Omental fat pad (tissue), 4 donors: ENCODE measurements at places on chromosomes 1 and 21. TPM values are rescaled to one million over a fixed set of nuclear protein-coding genes. Genes with fewer than 3 reads are reported as not detected.

STUM gene
- total RNA-seq = 1.9 TPM

GRCh38 chr1:226688056-226688748 lies 50.9 kb downstream of the ITPKB start:
- DNase-seq = no peak

GBP7 gene
- not detected for total RNA-seq

- no peak for DNase-seq
These were observed 4.9 kb upstream of the B4GALT3 start for GRCh38 chr1:161182214-161182613.

SPRR5 gene
- total RNA-seq = not detected

DNA sequence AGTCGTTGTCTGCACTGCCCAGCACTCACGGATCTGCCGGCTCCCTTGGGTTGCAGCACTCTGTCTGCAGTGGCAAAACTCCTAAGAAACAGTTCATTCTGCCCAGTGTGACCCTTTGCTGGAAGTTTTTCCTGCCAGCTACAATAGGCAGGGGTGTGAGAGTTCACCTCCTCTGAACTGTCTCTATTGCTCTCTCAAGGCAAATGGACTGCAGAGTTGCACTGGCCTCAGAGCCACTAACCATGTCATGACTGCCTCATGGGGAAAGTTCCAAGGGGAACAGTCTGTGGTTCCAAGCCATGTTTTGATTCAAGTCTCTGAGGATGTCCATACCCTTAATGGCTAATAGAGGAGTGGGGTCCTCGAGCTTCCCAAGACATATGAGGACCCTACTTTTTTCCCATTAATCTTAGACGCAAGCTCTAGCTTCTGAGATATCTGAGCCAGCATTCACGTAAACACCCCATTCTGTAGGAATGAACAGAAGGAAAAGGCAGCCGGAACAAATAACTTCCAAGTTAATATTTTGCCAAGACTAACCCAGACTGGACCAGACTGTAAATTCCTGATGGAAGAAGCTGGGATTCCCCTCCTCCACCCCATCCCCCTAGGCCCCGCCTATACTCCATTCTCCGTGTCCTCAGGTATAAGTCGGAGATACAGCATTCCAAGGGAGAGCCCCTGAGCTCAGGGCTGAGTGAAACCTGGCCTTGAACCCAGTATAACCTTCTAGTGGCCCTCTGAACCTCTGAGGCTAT lies 93.8 kb upstream of the AKT3 start:
- no peak for DNase-seq

DNA sequence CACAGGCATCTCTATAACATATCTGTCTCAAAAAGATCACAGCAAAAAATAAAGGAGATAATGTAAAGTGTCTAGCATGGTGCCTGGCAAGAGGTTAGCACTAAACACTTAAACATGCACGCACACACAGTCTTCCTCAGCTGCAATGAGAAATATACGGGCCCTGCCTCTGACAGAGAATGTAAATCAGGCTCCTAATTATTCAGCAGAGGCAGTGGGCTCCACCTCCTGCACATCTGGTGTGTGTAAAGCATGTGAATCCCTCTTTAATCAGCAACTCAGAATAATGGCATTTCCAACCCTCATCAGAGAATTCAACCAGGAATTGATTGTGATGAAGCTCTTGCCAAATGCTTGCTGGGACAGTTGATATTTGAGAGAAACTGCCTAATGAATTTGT lies 85.6 kb upstream of the KCNA3 start:
- DNase-seq = no peak

DNA sequence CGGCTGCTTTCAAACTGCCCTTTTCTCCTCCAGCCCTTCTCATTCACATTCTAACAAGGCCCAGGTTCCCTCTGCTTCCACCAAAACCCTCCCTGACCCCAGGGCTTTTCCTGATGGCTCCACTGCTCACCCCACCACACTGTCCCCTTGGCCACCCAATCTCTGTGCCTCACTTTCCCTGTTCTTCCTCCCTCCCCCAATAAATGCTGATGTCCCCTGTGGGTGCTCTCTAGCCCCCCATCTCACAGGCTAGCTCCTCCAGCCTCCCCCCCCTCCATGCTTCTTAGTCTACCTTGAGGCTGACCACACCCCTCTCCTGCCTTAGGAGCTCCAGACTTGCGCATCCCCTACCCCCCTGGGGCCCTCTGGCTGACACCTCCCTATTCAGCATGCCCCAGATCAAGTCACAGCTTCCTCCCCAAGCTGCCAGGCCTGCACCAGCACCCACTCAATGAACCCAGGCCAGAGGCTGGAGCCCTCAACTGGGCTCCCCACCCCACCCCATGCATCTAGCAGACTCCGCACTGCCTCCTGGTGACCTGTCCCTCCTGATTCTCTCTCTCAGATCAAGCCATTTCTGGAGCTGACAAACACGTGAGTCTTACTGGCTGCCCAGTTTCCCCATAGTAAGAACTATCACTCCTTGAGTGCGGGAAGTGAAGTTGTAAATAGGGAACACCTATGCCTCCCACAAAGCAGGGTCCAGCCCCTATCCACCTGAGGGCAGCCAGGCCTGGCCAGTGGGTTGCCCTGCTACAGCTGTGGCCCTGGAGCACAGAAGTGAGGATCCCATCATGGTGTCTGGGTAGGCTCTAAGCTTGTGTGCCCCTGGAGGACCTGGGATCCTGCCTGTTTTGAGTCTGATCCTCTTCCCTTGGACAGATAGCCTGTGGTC lies 117.9 kb downstream of the DMRTB1 start:
- DNase-seq = no peak

HAO2 gene
- total RNA-seq = not detected

ORC1 gene
- total RNA-seq = 1.1 TPM

DNA sequence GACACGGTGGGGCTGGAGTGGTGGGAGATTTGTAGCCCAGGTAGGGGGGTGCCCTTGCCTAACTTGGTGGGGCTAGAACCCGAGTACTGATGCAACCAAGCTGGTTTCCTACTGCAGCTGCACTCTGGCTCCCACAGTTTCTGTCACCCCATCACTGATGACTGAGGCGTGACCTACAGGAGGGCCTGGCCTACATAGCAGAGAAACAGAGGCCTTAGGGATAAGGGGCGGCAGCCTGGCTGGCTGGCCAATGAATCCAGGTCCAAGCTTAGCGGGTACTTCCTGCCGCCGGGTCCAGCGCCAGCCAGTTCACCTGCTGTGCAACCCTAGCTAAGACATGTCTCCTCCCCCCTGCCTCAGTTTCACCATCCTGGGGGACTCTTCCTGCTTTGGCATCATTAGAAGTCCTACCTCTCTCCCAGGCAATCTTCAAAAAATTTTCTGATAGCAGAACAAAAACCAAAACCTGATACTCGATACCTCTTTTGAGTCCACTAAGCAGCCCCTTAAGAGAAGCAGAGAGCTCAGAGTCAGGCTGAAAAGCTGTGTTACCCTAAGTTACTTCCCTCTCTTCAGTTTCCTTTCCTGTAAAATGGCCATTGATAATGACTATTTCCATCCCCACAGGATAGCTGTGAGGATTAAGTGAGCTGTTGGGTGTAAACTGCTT lies 27.3 kb upstream of the RNF19B start:
- no peak for DNase-seq

MRPL55 gene
- 64.7 TPM for total RNA-seq

DNA sequence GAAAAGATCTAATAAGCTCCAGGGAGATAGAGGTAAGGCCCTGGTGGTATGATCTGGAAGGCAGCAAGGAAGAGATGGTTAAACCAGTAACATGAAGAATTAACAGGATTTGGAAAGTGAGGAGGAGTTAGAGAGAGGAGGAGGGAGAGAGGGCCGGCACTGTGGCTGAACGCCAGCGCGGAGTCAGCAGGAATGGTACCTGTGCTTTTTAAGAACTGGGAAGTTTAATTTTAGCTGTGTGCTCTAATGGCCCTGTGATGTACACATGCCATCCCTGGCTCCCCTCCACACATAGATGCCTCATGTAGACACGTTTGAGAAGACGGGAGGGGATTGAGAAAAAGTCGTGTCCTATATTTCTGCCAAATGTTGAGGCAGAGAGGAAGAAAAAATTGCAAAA lies 13.8 kb upstream of the AVPR1B start:
- DNase-seq = no peak

DNA sequence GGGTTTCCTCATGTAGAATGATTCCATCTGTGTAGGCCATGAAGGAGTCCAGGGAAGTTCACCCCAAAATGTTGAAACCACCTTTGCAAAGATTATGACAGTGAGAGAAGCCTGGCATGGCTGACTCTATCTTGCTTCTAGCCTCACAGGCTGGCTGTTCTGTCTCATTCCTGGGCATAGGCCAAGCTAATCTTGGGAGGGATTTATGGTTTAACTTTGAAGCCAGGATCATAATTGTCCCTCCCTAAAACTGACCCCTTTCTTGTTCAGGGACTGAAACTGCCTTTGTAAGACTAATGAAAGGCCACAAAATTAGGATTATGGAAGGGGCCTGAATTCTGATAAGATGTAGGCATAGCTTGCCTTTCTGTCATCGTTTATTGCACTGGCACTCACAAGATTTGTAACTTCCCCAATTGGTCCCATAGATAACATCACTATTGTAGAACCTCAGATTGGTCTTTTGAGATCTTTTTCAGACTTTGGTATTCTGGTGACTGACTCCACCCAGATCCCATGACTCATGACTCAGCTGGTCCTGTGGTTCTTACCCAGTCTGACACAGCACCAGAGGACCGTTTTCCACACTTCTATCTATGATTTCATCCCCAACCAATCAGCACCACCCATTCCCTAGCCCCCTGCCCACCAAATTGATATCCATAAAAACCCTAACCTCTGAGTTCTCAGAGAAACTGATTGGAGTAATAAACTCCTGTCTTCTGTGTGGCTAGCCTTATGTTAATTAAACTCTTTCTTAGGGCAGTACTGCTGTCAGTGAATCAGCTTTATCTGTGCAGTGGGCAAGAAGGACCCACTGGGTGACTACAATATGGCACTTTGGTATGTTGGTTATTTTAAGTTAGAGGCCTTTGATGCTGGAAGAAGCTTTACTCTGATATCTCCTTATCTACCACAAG lies 13.6 kb upstream of the LAMTOR5 start:
- DNase-seq = no peak

S100A9 gene
- 436 TPM for total RNA-seq

GRCh38 chr1:194342484-194343262 lies 1156.3 kb upstream of the B3GALT2 start:
- DNase-seq = no peak

- DNase-seq = no peak
These were observed 30.5 kb downstream of the MATN1 start for GRCh38 chr1:30692948-30693301.

DNA sequence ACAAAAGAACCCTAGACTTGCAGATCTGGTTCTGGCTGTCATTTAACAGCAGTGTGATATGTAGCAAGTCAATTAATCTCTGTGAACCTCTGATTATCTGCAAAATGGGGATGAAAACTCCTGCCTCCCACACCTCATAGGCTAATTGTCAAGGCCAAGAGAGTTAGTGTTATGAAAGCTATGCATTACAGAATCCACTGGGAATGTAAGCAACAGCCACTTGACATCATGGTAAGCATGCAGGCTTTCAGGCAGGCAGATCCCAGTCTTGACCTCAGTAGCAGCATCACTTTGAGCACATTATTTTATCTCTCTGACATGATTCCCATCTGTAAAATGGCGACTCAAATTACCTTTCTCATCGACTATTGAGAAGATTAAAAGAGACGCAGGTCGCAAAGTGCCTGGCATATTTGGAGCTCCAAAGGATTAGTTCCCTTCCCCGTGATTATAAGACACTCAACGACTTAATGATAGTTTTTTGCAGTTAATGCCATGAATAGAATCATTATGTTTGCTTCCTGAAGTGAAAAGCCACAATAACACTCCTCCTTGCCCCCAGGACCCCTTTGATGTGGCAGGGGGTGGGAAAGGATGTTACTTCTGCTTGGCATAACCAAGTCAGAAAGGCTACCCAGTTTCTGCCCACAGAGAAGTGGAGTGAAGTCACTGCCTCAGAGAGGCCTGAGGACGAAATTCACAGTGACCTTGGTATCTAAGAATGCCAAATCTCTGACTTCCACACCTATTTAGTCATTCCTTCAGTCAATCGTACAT lies 273.0 kb upstream of the NFIA start:
- no peak for DNase-seq

DNA sequence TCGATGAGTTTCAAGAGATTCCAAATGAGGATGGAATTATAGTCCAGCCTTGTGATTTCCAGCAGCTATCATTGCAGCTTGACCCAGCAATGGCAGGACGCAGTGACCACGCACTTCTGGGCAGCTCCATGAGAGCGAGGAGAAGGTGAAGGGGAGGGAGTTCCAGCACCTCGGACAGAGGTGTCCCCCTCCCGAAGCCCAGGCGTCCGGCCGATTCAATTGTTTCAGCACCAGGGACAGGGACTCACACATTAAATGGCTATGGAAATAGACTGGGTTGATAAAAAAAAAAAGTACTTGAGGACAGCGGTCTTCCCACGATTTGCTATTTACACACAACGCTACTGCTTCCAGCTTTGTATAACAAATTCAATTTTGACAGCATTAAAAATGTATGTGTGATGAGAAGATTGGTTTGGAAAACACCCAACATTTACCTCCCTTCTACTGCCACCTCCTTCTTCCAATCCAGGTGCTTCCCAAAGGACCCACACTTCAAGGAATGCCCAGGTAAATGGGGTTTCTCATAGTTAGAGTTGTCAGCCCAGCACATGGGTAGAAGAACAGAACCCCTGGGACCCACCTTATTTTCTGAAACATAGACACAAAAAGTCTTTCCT lies 71.8 kb downstream of the DISP3 start:
- DNase-seq = no peak

GRCh38 chr1:40766560-40766959 lies 17.0 kb upstream of the KCNQ4 start:
- DNase-seq = no peak

- DNase-seq = no peak
These were observed 1.7 kb downstream of the DHCR24 start for GRCh38 chr1:54885237-54885679.

DNA sequence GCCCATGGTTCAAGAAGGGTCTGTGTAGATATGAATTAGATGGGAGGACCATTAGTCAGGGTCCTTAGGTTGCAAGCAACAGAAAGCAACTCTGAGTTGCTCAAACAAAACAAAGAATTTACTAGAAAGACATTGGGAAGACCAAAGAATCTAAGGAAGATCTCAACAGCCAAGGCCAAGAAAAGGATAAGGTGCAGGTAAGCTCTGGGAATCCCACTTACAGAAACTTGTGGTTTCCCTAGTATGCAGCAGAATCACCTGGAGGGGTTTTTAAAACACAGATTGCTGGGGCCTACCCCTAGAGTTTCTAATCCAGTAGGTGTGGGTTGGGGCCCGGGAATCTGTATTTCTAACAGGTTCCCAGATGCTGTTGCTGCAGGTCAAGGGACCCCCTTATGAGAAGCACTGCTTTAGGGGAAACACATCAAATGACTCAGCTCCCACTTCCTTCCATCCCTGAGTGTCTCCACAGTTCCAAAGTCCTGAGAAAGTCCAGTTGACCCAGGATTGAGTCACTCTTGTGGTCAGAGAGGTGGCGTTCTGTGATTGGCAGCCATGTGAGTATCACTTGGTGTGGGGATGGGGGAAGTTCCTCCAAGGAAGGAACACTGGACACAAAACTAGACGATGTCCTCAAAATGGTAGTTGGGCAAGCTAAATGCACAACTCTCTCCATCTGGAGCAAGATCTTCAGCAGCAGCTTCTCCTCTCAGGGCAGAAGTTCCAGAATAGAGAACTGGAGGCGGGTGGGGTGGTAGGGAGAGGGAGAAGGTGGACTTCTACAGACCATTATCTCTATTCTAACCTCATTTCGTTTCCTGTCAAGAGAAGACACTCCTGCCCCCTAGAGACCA lies 24.2 kb upstream of the EYA3 start:
- DNase-seq = no peak

GRCh38 chr1:246765521-246765920 lies 41.3 kb downstream of the SCCPDH start:
- no peak for DNase-seq
